ENCODE measurements at places on chromosomes 12 and 14.

DNA sequence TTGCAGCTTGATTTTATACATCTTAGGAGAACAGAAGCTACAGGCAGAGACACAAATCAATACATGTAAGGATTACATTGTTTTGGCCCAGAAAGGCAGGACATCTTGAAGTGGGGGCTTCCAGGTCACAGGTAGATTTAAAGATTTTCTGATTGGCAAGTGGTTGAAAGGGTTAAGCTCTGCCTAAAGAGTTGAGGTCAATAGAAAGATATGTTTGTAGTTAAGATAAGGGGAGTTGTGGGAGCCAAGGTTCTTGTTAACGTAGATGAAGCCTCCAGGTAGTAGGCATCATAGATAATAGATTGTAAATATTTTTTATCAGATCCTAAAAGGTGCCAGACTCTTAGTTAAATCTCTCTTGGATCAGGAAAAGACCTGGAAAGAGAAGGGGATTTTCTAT is 5.5 kb upstream of the DHRS2 start:
- no peak for DNase-seq

DNA sequence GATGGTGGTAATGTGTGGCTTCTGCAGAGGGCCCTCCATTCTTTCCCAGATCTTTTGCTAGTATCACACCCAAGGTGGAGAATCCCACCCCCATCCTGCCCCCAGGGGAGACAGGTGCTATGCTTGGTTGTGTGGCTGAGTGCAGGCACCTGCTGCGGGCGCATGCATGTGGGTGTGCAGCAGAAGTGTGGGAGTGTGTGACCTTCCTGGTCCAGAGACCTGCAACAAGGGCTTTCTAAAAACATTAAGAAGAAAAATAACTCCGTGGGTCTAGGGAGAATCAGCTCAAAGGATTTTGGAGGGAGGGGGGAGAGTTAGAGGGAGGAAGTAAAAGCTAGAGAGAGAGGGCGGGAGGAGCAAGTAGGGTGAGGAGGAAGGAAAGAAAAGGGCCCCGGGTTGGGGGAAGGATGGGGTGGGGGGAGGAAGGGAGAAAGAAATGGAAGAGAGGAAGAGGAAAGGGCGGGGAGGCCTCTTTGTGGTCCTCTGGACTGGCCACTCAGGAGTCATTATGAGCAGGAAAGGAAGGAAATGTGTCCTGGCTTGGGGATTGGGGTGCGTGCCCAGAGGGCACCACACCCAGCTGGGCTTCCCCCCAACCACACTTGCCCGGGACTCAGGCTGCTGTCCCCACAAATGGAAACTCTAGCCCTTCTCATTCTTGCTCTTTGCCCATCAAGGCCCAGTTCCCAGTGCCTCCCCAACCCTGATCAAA is 3.1 kb upstream of the FIGNL2 start:
- no peak for DNase-seq

DNA sequence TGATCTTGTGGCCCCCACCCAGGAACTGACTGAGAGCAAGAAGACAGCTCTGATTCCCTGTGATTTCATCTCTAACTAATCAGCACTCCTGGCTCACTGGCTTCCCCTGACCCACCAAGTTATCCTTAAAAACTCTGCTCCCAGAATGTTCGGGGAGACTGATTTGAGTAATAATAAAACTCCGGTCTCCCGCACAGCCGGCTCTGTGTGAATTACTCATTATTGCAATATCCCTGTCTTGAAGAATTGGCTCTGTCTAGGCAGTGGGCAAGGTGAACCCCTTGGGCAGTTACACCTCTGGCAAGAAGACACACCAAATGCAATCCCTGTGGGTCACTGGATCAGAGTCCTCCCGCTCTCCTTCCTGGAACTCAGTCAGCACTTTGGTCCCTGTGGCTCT is 21.3 kb downstream of the SLC7A7 start:
- DNase-seq: no peak

GRCh38 chr12:100984796-100985195 is 190.2 kb downstream of the ANO4 start:
- DNase-seq: no peak

DNA sequence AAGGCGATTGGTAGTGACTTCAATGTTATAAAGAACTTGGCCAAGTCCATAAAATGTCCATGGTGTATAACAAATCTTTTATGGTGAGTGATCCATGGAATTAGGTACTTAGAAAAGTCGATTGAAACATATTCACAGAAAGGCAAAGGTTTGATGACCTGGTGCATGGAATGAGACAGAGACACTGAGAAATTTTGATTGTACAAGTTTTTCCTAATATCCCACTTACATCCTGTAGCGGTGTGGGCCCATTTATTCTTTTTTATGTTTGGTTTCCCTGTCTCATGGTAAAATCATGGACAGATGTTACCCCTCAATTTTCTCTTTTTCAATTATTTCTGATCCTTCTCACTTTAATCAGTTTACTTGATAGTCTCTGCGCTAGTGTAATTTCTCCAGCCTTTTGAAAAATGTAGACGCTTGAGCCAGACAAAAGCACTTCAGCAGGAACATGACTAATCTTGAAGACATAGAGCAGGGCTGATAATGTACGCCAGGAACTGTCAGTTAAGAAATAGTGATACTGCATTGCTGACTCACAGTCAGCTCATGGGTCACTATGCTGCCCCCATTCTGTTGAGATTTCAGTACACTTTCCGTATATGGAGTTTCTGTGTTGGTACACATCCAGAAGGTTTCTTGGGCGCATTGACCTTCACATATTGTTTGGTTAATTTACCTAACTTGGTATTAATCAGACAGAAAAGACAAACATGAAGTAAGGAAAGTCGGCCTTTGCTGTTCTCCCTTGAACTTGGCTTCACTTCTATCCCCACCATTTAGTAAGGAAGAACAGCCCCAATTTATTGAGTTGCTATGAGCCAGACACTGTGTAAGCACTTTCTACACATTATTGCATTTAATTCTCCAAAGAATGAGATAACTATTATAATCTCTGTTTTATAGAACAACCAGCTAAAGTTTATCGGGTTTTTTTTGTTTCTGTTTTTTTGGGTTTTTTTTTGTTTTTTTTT is 841.7 kb downstream of the DIO2 start:
- no peak for DNase-seq

- DNase-seq: no peak
These were observed 81.1 kb downstream of the PELI2 start for GRCh38 chr14:56199095-56199981.

DNA sequence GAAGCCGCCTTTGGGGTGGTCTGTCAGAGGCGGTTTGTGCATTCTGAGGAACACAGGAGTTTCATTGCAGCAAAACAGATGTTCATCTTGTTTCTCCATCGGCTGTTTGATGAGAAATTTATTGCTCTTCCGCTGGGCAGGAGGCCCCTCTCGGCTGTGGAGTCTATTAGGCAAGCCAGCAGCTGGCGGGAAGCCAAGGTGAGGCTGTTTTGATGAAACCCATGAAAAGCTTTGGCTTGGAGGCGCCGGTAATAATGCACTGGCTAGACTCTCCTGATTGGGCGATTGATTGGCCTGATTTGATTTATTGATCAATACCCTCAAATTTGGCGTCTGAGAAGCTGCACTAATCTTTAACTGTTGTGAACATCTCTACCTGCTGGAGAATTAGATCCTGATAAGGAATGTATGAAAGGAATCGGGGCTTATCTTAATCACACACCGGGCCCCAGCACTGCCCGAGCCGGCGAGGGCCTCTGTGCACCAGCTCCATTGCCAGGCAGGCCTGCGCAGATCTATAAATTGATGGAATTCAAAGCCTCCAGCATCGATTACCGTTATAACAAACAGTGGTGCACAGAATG is 187.7 kb downstream of the PHETA1 start:
- DNase-seq: no peak

DNA sequence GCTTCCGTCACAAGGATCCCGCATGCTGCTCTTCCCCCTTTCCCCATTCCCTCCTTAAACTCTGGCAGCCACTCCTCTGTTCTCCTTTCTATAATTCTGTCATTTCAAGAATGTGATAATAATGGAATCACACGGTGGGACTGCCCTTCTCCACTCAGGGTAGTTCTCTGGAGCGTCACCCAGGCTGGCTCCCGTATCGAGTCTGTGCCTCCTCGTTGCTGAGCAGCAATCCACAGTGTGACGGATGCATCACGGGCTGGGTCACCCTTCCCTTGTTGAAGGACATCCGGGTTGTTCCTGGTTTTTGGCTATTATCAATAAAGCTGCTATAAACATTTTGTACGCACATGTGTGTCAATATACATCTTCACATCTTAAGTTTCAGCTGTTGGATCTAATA is 5.7 kb upstream of the SYNE3 start:
- no peak for DNase-seq

DNA sequence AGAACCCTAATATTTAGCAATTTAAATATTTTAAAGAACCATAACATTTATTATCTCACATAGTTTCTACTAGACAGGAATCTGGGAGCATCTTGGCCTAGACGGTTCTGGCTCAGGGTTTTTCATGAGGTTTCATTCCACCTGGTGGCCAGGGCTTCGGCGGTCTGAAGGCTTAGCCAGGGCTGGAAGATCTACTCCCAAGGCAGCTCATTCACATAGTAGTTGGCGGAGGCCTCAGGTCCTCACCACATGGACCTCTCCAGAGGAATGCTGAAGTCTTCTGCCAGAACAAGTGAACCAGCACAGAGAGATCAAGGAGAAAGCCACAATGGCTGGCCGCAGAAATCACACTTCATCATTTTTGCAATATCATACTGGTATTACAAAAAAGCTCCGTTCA is 68.2 kb downstream of the SINHCAF start:
- DNase-seq: no peak

DNA sequence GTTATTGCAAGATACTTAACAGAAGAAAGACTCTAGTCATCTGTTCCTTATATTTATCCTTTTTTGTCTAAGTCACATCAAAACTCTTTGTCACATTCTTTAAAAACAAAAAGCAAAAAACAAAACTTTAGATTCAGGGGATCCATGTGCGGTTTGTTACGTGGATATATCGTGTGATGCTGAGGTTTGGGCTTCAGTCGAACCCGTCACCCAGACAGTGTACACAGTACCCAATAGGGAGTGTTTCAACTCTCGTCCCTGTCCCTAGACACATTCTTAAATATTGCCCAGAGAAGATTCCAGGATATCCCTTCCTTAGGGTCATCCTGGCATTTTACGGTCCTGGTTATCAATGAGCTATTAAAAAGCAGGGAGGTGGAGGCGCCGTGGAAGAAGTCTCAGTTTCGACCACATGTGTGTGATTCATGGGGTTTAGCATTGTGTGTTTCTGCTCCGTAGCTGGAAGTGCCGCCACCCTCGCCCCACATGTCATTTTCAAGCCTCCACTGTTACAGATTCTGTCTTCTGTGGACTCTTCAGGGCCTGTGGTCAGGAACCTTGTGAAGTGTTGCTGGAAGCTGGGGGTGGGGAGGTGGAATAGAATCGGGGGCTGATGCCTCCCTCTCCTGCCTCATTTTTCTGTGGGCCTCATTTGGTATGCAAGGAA is 19.9 kb downstream of the CCND2 start:
- DNase-seq: peak; percentile 65

GRCh38 chr12:12901158-12901791 is 9.9 kb downstream of the GPRC5A start:
- DNase-seq: no peak

GRCh38 chr12:31958569-31959160 is 550 bp upstream of the RESF1 start:
- no peak for DNase-seq

- DNase-seq: no peak
These were observed 77.6 kb upstream of the TMEM260 start for GRCh38 chr14:56501909-56502530.

- DNase-seq: peak; percentile 40
These were observed 842 bp downstream of the OAS2 start for GRCh38 chr12:112979041-112979680.

- no peak for DNase-seq
These were observed 133.2 kb downstream of the SCARB1 start for GRCh38 chr12:124730455-124730932.

DNA sequence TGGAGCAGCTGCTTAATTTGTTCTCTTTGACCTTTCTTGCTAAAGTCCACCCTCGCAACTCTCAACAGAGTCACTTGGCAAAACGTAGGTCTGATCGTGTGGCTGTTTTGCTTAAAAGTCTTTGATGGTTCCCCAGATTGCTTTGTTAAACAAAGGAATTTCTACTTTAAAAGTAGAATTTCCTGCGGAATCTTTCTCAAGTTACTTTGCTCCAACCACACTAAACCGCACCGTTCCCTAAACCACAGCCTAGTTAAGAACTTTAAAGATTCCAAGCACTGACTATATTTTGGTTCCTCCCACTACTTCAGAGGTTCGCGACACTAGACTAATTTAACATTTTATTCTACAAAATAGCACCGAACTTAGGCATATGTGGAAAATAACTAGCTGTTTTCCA is 114.8 kb upstream of the FGD4 start:
- no peak for DNase-seq

- no peak for DNase-seq
These were observed 2.5 kb downstream of the CDCA4 start for GRCh38 chr14:105018414-105018813.

- DNase-seq: no peak
These were observed 216.2 kb downstream of the DUSP6 start for GRCh38 chr12:89135976-89136634.

GRCh38 chr12:66665435-66665985 is 13.4 kb downstream of the GRIP1 start:
- no peak for DNase-seq

DNA sequence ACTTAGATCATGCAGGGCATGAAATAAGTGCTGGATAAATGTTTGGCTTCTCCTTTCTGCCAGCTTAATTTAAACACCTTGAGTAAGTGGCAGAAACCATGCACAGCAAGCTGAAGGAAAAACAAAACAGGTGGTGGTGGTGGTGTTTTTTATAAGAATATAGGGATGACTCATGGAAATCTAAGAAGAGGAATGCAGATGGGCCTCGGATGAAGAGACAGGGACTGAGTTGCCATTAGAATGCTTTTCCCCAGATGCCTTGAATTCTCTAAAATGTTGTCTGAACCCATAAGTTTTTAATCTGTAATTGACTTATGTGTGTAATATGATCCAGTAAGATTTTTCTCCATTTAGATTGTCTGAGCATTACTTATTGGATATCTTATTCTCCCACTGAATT is 93.1 kb upstream of the ZDHHC17 start:
- DNase-seq: no peak

DNA sequence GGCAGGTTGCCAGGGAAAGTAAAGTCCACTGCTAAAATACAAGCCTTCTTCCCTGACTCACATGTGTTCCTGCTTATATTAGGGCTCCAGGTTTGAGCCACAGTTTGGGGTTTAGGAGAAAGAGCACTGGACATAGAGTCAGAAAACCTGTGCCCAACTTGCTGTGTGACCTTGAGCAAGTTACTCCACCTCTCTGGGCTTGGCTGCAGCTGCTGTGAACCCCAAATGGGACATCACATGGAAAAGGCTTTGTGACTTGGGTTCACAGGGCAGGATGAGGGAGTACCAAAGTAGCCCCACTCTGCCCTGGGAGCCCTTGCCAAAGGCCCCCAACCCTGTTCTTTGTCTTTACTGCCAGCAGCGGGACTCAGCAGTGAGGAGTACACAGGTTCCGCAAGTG is 79.0 kb upstream of the NOS1 start:
- DNase-seq: no peak

GRCh38 chr14:89851106-89851505 is 103.4 kb downstream of the EFCAB11 start:
- DNase-seq: no peak

Data from activated naive CD4-positive, alpha-beta T cell treated with Interleukin-2 at 50 U/mL for 16 hours (primary cell).